ENCODE measurements at places on chromosomes 5 and 9.

DNA sequence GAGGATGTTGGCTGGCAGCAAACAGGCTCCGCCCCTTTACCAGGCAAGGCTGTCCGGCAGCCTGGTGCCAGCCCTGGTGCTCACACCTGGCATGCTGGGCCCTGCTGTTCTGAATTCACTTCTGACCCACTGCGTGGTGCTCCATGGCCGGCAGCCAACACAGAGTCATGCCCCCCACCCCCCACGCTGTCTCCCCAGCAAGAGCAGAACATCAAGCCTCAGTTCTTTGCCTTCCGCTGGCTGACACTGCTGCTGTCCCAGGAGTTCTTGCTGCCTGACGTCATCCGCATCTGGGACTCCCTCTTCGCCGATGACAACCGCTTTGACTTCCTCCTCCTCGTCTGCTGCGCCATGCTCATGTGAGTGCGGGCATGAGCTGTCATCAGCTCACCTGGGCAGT lies 12.6 kb upstream of the ENDOG start:
- no peak for DNase-seq

GRCh38 chr5:33270671-33271070 lies 170.1 kb upstream of the TARS1 start:
- DNase-seq, result no peak

DNA sequence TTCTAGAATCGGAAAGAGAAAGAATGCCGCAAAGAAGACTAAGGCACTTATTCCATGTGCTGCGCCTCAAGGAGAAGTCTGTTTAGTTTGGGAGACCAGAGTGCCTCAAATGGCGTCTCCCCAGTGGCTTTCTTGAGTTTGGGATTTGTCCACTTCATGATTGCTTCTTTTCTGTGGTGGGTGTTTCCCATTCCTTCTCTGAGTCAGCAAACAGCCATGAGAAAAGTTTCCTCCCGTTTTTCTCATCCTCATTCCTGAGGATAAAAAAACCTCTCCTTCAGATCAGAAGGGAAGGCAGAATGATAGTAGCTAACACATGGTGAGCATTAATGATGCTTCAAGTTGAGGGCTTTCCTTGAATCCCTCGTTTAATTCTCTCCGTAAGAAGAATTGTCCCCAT lies 275.9 kb upstream of the WWC1 start:
- DNase-seq, result peak; percentile 87

DNA sequence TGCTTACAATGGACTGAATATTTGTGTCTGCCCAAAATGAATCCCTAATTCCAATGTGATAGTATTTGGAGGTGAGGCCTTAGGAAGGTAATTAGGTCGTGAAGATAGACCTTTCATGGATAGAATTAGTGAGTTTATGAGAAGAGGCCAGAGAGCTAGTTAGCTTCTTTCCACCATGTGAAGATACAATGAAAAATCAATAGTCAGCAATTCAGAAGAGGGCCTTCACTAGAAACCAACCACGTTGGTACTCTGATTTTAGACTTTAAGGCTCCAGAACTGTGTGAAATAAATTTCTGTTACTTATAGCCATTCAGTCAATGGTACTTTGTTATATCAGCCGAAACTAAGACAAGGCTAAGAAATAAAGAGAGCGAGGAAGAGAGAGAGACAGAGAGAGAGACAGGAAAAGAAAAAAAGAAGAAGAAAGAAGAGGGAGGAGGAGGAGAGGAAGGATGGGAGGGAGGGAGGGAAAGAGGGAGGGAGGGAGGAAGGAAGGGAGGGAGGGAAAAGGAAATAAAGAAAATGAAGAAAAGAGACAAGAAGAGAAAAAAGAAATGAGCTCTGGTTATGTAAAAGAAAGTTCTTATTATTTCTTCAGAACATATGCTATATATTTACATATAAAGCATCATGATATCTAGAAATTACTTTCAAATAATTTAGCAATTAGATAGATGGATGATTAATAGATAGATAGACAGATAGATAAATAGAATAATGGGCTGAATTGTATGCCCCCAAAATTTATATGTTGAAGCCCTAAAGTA lies 1725.3 kb downstream of the EFNA5 start:
- no peak for DNase-seq
